ENCODE measurements at places on chromosomes 4 and X.
A peak's percentile ranks its signal among the peaks of the same experiment; 100 is the strongest.

- no peak for DNase-seq
Observed at GRCh38 chr4:2402048-2402842, 16.2 kb downstream of the ZFYVE28 start.

DNA sequence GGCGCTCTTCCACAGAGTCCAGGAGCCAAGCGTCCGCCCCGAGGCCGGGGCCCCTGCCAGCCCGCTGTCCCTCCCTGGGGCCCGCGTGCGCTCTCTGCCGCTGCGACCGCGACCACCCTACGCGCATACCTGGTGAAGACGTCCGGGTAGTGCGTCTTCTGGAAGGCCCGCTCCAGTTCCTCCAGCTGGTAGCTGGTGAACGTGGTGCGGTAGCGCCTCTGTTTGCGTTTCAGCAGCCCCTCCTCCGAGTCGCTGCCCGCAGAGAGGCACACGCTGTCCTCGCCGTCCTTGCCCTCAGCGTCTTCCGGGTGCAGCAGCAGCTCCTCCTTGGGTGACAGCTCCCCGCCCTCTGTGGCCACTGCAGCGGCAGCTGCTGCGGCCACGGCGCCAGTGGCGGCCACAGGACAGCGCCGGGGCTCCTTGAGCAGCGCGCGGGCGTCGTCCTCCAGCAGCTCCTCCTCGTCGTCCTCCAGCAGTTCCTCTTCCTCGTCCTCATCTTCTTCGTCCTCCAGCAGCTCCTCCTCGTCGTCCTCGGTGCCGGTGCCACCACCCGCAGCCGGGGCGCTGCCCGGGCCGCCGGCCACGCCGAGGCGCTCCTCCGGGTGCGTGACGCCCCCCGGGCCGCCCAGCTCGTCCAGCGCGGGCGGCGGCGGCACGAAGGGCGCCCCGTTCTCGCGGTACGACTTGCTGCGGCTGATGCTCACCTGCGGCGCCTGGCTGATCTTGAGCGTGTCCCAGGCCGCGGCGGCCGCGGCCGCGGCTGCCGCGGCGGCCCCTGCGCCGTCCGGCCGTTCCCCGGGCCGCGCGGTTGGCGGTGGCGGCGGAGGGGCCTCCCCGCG, 2.8 kb downstream of the ARX start:
- DNase-seq, result peak; percentile 58

GRCh38 chrX:72621625-72622485, 49.2 kb upstream of the HDAC8 start:
- no peak for DNase-seq

DNA sequence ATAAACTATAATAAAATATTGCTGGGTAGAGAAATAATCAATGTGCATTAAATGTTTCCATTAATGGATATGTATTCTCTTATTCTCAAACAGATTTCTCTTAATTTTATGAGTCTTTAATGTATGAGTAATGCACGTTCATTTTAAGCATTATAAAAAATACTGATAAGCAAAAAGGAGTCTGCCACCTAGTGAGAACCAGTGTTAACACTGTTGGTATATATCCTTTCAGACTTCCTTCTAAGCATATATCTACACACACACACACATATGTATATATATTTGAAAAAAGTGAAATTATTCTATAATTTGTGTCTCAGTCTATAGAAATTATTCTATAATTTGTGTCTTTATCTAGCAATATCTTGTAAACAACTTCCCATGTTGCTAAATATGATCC, 49.9 kb upstream of the MTMR1 start:
- DNase-seq, result no peak

GRCh38 chr4:120616-121015, 3.7 kb upstream of the ZNF718 start:
- DNase-seq, result no peak

- DNase-seq, result peak; percentile 5
Observed at GRCh38 chr4:124111922-124112321, 600.6 kb downstream of the ANKRD50 start.

GRCh38 chr4:70984589-70984988, 8.9 kb upstream of the DCK start:
- no peak for DNase-seq

GRCh38 chr4:78318126-78318525, 233.4 kb upstream of the ANXA3 start:
- no peak for DNase-seq

DNA sequence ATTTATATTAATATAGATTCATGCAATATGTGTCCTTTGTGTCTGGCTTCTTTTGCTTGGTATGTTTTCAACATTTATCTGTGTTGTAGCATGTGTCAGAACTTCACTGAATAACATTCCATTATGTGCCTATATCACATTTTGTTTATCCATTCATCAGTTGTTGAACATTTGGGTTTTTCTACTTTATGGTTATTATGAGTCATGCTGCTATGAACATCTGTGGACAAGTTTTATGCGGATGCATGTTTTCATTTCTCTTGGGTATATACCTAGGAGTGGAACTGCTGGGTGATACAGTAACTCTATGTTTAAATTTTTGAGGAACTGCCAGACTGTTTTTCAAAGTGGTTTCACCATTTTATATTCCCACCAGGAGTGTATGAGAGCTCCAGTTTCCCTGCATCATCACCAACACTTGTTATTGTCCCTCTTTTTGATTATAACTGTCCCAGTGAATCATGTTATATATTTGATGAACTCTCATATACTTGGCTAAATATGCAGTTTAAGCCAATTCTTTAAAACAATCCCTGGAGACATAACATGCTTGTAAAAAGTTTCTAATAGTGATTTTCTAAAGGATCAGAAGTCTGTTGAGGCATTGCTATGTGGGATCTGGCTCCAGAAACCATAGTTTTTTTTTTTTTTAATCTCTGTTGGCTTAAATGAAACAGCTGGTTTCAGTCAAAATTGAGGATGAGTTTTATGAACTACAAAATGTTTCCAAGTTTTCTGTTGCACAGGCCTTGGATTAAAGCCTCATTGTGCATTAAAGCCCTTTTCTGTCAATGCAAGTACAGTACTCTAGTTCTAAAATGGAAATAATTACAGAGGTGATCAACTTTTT, 21.6 kb upstream of the REPS2 start:
- DNase-seq, result no peak

DNA sequence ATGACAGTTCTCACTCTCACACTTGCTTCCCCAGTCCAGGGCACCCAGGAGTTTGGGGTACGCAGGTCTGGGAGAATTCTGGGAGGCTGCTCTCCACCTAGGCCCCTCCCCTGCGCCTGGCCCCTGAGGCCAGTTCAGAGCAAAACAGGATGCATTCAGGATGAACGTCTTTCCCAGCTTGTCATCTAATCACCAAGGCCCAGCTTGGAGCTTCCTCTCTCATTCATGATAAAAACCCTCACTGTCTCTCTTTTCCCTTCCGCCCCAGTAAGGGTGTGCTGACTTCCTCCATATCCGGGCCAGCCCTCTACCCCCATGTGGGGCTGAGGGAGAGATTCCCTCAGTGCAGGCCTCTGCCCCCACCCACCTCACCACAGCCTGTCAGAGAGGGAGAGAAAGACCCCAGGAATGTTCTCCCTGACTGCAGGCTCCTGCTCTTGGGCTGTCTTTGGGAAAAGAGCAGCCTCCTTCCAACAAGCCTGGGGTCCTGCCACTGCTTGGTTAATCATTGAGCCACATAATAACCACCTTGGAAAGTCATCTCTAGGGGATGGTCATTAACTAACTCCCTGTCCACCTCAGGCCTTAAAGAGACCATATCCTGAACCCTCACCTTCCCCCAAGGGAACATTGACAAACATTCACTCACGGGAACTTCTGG, 50.1 kb downstream of the STARD8 start:
- DNase-seq, result no peak

DNA sequence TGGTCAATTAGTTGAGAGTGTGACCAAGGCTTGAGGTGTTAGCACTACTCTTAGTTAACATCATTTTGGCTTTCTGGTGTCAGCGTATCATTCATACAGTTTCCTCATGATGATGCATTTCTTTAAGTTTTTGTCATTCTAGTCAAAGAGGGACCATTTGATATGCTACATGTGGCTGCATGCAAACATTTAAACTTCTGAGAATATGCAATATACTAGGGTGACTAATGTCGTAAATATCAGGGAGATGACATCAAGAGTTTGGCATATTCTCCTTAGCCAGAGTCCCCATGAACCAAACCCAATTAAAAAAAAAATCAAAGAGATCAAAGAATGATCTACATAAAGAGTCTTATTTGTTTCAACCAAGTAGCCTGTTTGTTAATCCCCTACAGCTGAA, 537.4 kb upstream of the PCDH7 start:
- no peak for DNase-seq

- no peak for DNase-seq
Observed at GRCh38 chrX:68429216-68429615, 4.1 kb downstream of the OPHN1 start.

DNA sequence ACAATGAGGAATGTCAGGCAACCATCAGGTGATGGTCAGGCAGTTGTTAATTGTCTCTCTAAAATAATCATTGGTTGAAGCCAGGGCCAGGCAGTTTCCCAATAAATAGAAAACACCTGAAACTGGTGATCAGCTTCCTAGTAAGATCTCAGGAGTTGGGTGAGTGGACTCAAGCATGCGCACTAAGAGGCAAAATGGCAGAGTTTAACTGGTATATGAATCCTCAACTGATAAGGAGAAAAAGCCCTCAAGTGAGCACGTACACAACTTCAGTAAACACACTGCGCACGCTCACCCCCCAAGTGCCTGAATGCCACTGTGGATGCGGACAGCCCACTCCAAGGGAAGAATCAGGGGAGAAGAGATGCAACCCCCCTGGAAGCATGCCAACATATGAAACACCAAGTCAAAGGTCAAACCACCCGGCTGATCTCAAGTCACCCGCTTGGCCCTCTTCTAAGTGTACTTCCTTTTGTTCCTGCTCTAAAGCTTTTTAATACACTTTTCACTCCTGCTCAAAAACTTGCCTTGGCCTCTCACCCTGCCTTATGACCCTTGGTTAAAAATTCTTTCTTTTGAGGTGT, 39.9 kb downstream of the LNX1 start:
- DNase-seq, result no peak

DNA sequence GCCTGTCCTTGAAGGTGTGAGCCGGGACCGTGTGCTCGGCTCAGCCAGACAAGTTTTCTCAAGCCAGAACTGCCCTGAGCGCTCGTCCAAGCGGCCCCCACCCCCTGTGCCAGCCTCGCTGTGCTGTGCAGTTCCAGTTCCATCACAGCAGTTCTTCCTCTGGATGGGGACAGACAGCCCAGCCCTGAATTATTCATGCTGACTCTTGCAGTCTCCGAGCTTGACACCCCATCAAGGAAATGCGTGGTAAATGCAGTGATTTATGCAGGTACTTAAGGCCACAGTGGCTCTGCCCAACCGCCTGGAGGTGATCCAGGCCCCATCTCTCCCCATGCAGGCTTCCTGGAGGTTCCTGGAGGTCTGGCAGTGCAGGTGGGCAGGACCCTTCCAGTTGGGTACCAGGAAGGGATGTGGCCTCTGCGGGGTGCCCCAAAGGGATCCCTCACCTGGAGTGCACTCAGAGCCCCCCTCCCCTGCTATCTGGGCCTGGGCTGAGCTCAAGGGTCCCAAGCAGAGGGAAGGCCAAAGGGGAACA, 44.8 kb upstream of the HMX1 start:
- DNase-seq, result peak; percentile 17

DNA sequence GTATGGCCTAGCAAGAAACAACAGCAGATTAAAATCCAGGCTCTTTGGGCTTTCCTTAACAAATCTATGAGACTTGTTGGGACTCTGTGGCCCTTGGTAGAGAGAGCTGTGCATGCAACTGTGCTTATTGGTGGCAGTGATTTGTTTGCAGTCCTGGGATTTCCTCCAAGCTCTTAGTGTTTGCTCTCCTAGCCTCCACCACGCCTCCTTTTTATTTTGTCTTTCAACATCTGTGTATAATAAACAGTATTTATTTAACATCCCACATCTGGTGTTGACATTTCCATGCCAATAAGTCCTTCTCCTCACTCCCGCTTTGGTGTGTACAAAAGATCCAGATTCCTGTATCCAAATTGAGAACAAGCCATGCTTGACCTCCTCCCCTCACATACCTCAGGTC, 3.1 kb downstream of the TNMD start:
- DNase-seq, result no peak
